ENCODE measurements at places on chromosomes 3 and 15.

DNA sequence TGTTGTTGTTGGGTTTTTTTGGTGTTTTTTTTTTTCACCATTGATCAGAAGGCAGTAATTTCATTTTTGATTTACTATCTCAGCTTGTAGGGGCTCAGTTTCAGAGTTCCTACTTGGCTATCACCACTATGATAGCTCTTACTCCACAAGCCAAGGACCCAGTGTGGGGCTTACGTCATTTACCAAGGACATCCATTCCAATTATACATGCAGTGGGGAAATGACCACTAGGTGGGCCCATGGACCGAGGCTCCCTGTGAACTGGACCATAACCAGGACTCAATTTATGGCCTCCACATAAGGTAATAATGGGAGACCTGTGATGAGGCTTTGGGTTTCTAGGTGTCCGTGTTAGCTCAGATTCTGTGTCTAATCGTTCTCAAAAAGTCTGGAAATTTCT, 67.5 kb upstream of the CACNA1D start:
- no peak for DNase-seq

- DNase-seq = no peak
These were observed at the start of gene GPR15 for GRCh38 chr3:98531622-98532274. Gene GPR15, plus strand, starts transcription at chr3:98531978. Its CDS starts 56 bp downstream, at chr3:98532034.

DNA sequence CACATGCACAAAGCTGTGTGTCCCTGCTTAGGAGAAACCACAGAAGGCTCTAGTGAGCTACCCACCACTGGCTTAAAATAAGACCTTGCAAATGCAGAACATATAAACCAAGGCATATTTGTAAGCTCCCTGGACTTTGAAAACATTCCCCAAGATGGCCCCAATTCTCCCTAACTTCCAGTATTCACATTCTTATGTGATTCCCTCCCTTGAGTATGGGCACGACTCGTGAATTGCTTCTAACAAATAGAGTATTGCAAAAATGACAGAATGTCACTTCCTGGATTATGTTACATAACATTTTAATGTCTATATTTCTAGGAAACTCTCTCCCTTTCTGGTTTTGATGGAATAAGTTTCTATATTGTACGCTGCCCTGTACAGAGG, 131.8 kb upstream of the MCTP2 start:
- DNase-seq = no peak

DNA sequence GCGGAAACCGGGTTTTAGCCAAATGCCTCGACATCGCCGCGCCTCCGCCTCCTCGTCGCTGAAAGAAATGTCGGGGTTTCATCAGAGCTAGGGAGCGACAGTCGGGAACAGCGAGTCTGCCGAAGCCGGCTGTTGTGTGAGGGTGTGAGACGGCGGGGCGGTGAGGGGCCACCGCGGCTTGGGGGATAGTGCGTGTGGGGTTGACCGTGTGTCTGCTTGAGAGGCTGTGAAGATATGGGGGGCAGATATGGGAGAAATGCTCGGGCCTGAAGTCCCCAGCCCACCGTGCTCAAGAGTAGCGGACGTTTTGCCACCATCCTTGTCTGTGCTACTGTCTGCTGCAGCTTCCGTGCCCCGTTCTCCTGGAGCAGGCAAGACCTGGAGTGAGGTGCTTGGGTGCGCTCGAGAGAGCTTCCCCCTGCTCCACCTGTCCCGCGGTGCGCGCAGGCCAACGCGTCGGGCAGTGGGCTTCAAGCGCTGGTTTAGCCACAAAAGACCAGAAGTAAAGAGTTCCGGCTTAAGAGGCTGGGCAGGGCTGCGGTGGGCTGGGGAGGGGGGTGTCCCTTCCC, 716 bp upstream of the ISLR2 start:
- DNase-seq = no peak

DNA sequence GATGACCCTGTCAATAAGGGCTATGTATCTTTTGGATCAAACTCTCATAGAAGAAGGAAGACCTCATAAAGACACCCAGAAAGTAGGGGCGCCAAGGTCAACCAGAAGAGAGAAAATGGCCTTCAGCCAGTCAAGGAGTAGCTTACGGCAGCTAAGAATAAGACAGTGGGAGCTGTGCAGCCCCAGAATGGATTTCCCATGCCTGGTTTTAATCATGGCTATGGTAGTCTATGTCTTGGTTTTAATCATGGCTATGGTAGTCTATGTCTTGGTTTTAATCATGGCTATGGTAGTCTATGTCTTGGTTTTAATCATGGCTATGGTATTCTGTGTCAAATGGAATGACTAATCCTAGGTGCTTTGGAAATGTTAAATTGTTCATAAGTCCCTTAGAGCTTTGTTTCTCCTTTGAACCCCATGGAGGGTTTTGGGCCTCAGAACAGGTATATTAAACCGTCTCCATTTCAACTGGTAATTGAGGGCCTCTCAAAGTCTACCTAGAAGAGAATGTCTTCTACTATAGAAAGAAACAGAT, 742.0 kb upstream of the CFAP20DC start:
- no peak for DNase-seq

DNA sequence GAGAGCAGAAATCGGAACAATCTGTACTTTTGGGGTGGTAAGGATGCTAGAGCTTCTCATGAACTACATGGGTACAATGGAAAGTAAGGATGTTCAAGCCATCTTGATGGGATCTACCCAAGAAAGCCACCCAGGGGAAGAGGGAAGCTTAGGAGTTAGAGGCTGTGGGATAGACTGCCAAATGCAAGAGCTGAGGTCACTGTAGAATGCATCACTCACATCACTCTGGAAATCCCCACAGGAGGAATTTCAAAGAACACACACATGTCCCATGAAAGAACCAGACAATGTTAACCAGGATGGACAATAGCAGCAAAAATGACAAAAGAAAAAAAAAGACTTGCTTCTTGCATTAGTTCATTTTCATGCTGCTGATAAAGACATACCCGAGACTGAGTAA, 32.8 kb upstream of the UBE2E2 start:
- DNase-seq = peak; percentile 38

DNA sequence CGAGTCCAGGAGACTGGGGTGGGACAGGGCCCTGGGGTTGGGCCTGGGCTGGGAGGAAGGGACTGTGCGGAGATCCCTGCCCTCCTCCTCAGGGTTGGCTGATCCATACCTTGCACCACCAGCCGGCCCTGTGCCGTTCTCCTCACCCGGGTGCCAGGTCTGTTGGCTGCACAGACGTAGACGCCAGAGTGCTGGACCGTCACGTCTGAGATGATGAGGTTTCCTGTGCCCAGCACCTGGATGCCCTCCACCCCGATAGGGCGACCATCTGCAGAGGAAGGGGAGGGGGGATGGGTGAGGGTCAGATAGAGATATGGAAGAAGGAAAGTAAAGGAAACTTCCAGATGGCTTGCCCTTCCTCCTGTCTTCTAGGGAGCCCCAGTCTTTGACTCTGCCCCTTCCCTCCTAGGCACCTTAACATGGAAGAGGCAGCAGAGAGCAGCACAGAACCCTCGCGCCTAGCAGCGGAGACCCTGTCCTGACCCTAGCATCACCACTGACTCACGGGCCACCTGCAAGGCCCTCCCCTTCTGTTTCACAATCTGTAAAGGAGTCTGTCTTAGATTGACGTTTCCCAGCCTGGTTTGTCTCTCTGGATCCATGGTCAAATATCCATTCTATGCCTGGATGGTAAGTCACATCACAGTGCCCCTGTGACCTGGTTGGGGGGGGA, 28.8 kb downstream of the RNU5B-1 start:
- DNase-seq = no peak

GRCh38 chr3:41194701-41195100, 4.6 kb upstream of the CTNNB1 start:
- DNase-seq = no peak

GRCh38 chr15:90106522-90107117, 4.4 kb upstream of the IDH2 start:
- DNase-seq = peak; percentile 78

- peak; percentile 96 for DNase-seq
These were observed 1.7 kb upstream of the SLC2A2 start for GRCh38 chr3:171028025-171028778.

DNA sequence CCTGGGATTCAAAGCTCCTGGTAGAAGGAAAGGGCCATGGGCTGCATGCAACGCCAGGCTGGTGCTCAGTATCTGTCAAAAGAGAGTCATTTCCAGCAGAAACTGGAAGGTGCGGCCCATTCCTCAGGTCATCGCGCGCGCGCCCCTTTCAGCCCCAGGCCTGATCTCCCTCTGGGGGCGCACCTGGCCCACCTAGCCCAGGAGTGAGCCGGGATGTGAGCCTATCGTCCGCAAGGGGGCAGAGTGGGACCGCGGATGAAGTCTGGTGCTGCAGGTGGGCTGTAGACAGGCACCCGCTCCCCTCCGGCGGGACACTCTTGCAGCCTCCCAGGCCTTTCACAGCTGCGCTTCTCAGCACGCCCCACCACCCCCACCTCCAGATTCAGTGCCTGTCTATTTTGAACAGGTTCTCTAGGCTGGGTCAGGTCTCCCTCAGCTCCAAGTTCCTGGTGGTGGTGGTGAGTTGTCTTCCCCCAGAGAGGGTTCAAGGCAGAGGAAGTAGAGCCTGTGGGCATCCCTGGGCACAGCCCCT, 5.8 kb upstream of the RPL29 start:
- DNase-seq = peak; percentile 69

DNA sequence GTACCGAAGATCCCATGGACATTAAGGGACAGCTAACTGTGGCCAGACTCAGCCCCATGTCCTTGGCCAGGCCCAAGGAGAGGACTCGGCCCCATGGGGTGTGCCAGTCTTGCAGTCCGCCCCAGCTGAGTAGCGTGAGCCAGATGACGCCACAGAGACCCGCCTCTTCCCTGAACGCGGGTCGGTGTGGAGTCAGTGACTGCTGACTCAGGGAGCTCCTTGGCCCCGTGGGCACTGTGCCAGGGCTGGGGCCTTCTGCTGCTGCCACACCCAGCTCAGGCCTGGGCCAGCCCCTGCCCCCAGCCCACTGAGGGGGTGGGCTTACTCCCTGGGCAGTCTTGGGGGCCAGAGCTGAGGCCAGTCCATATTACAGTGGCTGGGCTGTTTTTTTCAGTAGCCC, 52.8 kb downstream of the PLXNA1 start:
- DNase-seq = peak; percentile 67

DNA sequence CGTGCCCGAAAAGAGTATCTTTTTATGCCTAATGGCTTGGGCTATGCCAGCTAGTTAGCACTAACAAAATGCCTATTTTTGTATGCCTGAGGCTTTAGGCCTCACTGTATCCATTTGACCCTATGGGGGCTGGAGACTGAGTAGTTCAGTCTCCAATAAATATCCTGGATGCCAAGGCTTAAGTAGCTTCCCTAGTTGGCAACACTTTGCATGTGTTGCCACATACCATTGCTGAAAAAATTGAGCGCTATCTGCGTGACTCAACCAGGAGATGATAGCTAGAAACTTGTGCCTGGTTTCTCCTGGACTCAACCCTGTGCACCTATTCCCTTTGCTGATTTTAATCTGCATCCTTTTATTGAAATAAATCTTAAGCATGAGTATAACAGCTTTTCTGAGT, 58.4 kb upstream of the ATP2C1 start:
- DNase-seq = peak; percentile 1

GRCh38 chr15:52023169-52023922, 4.3 kb downstream of the MAPK6 start:
- no peak for DNase-seq

GRCh38 chr3:115286529-115287197, 139.6 kb upstream of the ZBTB20 start:
- DNase-seq = no peak

- DNase-seq = no peak
These were observed 78.4 kb downstream of the SPSB4 start for GRCh38 chr3:141129541-141130011.

GRCh38 chr3:143167969-143168854, 48.6 kb downstream of the CHST2 start:
- peak; percentile 61 for DNase-seq

DNA sequence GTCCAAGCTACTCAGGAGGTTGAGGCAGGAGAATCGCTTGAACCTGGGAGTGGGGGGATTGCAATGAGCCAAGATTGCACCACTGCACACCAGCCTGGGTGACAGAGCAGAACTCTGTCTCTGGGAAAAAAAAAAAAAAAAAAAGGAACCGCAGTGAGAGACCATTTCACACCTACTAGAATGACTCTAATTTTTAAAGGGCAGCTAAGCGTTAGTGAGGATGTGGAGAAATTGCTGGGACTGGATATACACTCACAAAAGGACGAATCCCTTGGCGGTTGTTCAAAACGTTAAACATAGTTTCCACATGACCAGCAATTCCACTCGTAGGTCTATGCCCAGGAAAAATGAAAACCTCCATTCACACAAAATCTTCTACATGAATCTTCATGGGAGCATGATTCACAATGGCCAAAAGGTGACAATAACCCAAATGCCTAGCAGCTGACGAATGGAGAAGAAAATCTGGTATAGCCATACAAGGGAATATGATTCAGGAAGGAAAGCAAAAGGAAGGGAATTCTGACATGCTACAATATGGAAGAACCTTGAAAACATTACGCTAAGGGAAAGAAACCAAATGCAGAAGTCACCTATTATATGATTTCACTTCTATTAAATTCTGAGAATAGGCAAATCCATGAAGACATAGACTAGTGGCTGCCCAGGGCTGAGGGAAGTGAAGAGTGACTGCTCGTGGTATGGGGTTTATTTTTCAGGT, 127.0 kb downstream of the CHSY1 start:
- peak; percentile 99 for DNase-seq

- no peak for DNase-seq
These were observed 3.5 kb downstream of the DRD3 start for GRCh38 chr3:114175204-114175987.

- peak; percentile 46 for DNase-seq
These were observed 112.5 kb downstream of the ZIC1 start for GRCh38 chr3:147521646-147522045.

GRCh38 chr3:55611121-55611520, 124.0 kb upstream of the WNT5A start:
- no peak for DNase-seq

- no peak for DNase-seq
These were observed 42.1 kb downstream of the PRTG start for GRCh38 chr15:55700876-55701275.

DNA sequence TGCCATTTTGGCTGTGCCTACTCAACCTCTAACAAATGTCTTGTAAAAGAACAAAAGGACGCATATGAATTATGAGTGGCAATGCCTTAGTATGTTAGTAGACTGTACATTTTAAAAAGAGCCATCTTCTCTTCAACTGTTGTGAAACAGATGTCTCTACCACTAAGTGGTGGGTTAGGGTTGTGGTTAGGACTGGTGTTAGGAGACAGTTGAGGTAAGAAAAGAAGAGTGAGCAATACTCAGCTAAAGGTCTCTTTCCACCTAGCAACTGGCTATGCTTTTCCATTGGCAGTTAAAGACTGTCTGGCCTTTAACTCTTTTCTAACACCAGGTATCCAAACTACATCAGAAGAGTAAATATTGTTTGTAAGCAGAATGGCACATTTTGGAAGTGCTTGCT, 221.7 kb upstream of the TBC1D5 start:
- no peak for DNase-seq

GRCh38 chr15:67267951-67268941, 13.7 kb downstream of the IQCH start:
- no peak for DNase-seq

- peak; percentile 71 for DNase-seq
These were observed 44.8 kb upstream of the RNU6-1 start for GRCh38 chr15:67884514-67885174.

- DNase-seq = peak; percentile 32
These were observed 48.8 kb upstream of the SRGAP3 start for GRCh38 chr3:9298236-9298635.

All from EH (cell line).